Activated T-helper 9 cell treated with anti-CD3 and anti-CD28 coated beads, Interleukin-2, amount 50 U/mL, for 16 hours (primary cell): ENCODE measurements at places on chromosomes 2 and 18.

DNA sequence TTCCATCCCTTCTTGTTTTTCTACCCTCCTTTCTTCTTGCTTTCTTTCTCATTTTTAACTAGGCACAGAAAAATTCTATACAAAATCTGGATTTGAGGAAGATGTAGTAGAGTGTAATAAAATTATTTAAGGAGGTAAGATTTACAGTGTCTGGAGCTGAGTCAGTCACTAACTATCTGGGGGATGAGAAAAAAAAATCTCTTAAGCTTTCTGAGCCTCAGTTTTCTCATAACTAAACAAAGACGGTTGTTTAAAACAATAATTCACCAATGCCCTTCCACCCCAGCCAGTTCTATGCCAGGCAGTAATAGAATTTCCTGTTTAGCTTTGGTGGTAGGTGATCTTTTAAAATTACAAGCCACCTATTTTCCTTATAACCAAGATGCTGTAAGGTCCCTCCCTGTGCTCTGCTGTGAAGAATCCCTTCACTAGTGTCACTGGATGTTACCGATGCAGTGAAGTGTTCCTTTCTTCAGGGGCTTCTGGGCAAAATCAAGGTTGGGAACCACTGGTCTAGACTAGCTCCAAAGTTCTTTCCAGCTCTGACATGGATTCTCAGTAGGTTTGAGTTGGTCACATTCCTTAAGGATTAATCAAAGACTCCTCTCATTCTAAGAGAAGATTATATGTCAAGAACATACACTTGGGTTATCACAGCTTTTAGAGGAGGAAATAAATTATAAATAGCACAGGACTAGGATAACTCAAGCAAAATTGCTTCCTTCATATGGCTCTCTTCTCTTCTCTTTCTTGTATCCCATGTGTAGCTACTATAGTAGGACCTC, 289.0 kb downstream of the CDH2 start:
- no peak for DNase-seq

DNA sequence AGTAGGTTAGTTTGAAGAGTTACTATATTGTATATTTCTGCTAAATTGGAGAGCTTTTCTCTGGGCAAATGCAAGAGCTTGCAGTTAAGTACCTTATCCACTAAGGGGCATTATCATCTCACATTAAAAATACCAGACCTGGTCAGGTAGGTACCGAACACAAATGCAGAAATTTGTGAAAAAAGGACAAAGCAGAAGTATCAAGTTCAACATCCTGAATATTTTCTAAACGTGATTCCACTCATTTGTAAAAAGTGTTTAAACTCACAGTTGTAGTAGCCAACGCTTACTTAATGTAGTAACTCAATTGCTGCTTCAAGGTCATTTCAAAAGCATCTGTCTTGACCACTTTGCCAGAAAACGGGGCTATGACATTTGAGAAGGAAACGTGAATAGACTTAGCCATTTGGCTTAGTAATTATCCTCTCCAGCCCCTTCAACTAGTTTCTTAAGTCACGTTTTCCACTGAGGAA, 52.1 kb downstream of the CYRIA start:
- no peak for DNase-seq

DNA sequence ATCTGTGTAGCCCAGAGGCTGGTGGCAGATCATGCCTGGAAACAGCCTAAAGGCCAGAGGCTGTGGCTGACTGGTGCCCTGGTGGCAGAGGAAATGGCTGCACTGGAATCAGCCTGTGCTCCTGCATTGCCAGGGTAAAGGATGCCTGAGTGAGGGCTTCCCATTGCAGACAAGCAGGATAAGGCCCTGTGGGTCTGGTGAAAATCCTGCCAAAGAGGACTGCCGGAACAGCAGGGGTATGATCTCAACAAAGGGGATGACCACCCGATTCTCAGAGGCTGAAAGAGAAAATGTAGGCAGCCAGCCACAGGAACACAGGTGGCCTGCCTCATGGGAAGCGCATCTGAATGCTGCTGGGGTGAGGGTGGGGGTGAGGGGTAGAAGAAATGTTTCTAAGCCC, 48.2 kb downstream of the FBXO48 start:
- no peak for DNase-seq

DNA sequence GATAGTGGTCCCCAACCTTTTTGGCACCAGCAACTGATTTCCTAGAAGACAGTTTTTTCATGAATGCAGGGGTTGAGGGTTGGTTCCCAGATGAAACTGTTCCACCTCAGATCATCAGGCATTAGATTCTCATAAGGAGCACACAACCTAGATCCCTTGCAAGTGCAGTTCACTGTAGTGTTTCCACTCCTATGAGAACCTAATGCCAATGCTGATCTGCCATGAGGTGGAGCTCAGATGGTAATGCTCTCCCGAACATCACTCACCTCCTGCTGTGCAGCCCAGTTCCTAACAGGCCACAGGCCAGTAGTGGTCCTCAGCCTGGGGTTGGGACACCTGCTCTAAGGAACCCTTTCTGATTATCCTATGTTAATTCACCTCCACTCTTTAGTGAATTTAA, 133.5 kb downstream of the SOX11 start:
- no peak for DNase-seq

GRCh38 chr2:207835805-207836204, 66.1 kb upstream of the FZD5 start:
- DNase-seq = no peak

GRCh38 chr18:2515908-2516625, 55.2 kb downstream of the METTL4 start:
- DNase-seq = no peak

DNA sequence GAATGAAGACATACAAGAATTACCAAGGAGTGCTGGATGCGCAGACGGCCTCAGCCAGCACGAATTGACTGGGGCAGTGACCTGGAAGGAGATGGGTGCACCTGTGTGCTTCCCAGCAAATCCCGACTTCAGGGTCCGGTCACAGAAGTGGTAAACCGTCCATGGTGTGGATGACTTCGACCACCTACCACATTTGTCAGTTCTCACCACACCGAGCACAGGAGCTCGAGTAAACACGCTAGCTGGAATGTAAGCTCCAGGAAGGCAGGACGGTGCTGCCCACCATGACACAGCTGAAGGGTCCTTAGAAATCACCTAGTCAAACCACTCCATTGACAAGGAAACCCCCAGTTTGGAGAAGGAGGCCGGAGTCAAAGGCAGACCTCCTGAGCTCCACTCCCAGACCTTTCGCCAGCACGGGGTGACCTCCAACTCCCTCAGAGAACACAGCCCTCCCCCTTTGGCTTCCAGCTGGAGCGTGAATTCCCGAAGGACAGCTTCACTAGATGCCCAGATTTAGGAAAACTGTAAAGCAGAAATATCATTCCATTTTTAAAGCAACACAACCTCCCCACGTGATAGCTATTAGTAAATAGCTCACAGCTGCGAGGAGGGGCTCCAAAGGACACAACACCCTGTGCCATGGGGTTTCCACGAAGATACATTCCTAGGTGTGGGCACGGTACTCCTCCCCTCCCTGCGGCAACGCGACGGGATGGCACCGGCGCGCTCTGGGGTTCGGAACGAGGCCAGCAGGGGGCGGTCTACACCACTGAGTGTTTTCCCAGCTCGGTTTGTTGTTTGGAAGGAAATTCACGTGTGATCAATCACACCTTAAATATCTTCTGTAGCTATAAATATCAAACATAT, 34.1 kb upstream of the GNAL start:
- DNase-seq = no peak

DNA sequence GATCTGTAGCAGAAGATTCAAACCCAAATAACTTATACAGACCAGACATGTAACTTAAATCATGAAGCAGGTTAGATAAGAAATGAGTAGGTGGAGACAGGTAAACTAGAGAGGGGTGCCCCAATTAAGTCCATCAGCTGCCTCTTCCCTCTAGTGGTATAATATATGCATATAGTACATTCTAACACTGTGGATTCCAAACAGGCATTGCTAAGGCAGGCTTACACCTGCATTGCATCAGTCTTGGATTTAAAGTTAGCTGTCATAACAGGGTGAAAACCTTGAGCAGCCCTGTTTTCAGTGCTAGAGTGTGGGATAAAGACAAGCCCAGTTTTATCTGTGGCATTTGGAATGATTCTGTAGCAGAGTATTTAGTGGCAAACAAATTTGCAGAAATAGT, 63.4 kb downstream of the NYAP2 start:
- DNase-seq = no peak

DNA sequence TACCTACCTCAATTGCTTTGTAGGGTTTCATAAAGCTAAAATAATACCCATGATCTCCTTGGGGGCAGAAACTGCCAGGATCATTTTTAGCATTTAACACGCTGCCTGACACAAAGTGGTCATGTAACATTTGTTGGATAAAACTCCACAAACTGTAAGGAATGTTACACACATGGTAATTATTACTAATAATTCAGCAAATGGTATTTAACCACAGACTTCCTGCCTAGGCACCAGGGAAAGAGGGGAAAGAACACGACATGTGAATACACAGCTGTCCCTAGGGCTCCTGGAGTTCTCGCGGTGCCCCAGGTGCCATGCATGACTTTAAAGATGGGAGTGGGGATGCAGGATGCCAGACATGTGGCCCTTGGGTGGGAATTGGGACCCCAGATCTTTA, 43.5 kb downstream of the ASAP2 start:
- DNase-seq = no peak

- no peak for DNase-seq
Measured at GRCh38 chr2:88036182-88036581, 19.4 kb downstream of the KRCC1 start.

DNA sequence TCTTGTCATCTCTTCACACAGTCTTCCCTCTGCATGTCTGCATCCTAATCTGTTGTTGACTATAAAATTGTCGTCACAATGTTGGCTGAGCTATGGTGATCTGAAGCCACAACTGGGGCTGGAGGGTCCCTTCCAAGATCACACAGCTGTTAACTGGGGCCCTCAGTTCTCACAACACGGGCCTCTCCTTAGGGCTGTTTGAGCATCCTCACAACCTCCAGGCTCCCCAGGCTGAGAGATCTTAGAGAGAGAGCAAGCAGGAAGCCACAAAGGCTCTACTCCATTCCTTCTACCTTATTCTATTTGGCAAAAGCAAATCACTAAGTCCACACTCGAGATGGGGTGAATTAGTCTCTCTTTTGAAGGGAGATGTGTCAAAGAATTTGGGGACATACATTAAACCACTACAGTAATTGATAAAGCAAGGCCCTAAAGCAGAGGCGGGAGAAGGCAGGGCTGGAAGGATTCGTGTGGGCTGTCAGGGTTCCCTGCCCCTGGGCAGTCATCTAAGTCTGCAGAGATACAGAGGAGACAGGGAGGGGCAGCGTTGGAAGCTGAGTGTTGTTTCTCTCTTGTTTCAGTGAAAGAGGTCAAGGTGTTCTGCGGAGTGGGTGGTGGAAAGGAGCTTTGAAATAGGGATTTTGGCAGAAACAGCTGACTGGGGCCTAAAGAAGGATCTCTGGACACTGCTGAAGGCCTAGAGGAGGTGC, 15.9 kb downstream of the MYO7B start:
- DNase-seq = no peak

DNA sequence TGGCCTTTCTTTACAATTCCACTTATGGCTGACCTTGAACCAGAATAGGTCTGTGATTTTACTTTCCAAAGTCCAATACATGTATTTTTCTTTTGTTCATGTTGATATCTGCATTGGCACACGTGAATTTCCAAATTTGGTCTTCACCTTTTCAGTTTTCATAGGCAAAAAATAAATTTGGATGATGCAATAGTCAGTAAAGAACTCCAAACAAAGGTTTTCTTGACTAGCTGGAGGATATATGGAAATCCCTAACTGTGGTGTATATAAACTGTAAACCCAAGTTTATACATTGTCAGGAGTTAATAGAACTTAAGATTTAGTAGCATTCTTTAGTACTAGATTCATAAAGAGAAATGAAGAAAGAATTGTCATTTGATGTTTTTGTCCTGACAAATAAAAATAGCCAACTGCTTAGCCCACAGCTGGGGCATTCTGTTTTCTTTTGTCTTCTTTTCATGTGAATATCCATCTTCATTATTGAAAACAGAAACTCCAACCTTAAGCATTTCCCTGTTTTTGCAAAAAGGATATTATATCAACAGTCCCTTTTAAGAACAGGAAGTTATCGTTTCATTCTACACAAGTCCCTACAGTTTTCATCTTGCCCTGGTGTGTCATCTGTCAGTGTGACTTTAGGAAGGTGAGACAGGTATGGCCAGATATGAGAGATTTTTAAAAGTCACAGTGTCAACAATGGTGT, 132.9 kb downstream of the BCL2 start:
- DNase-seq = no peak

- DNase-seq = no peak
Measured at GRCh38 chr2:142285480-142285879, 154.7 kb upstream of the LRP1B start.

DNA sequence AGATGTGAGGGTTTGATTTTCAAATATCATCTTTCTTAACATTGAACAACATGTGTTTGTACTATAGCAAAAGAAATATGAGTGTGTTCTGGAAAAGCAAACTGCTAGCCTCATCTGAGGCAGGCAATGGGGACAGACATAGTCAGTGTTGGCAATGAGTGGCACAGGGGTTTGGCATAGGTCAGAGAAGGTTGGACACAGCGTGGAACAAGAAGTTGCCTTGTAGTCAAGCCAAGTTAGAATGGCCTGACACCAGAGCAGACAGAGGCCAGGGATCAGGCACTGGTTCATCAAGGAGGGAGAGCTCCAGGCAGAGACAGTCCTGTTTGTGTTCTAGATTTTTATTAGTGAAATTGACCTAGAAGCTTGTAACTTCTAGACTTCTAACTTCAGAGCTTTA, 100.8 kb upstream of the TANK start:
- DNase-seq = no peak
